ENCODE measurements at places on chromosomes 1 and 21.

- no peak for DNase-seq
Observed at GRCh38 chr1:64043288-64043687, 160.1 kb upstream of the UBE2U start.

DNA sequence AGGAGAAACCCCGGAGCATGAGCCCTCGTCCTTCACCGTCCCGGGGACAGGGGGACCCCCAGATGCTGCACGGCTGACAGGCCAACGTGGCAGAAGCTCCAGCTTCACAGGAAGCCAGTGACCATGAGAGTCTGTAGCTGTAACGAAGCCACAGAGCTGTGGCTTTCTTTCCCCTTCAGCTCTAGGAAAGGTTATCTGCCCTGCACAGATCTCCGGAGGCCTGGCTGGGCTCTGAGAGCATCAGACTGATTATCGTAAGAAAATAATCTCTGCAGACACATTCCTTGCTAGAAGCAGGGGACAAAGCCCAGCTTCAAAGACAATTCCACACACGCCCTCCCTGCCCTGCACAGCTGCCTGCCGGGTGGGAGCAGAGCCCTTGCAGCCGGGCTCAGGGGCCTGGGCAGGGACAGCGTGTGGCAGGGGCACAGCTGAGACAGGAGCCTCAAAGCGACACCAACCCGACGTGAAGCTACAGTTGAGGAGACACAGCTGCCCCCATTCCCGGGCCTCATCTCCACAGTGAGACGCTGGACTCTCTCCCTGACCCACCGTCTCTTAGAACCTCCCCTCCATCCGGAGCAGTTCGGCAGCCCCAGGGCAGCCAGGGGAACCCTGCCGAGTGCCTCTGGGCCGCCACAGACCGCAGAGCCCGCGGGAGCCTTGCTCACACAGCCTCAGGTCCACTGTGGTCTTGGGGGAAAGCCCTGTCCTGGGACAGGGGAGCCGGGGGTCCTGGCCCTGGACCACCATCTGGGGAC is 30.6 kb downstream of the POFUT2 start:
- DNase-seq: no peak

DNA sequence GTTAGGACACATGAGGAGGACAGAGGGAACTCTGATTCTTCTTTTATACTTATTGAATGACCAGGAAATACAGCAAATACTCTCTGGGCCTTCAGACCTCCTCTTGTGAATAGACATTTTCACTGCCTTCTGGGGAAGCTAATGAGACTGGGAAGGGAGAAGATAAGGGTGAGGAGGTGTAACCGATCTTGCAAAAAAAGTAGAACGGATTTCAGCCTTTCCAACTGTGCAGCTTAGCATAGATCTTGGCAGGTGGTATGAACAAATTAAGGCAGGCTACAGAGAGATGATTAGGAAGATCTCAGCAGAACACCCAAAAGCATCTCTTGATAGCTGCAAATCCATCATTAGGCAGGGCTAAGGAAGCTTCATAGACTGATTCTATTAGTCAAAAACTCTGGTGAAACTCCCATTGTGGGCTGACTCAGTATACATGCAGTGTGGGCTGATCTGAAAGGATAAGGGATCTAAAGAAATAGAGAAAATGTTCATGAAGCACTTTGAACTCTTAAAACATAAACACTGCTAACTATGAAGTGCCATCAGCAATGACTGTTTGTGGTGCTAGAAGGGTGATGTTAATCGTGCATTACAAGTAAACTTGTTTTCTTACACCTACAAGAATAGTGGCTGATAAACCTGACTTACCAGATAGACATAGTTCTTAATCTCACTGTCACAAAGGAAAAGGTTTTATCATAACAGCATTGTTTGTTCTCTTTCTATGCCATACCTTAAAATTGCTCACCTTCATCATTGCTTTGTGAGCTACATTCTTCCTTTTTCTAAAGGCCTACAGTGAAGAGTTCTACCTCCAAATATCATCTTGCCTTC is 85.5 kb upstream of the PALMD start:
- DNase-seq: no peak

DNA sequence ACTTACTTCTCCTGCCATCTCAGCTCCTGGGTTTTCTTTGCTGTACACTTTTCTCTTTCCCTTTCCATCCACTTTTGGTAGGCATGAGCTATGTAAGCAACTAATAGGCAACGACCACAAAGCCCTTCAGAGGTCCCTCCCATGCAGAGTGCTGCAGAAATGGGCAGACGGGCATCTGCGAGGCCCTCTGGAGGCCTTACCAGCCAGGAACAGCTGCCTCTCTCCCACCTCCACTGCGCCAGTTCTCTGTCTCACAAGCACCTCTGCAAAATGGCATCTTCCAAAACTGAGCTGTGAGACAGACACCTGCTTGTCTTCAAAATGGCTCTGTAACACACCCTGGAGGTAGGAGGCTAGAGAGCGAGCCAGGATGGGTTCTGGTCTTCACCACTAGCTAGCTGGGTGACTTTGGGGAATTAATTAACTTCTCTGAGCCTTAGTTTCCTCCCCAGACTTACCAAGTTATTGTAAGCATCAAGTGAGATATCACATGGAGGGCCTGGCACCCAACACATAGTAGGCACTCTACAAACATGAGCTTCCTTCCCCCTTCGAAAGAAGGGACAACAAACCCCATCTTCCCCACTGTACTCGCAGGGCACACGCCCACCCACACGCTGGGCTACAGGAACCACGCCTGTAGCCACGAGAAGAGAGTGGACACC is 62.0 kb downstream of the BCAR3 start:
- no peak for DNase-seq

DNA sequence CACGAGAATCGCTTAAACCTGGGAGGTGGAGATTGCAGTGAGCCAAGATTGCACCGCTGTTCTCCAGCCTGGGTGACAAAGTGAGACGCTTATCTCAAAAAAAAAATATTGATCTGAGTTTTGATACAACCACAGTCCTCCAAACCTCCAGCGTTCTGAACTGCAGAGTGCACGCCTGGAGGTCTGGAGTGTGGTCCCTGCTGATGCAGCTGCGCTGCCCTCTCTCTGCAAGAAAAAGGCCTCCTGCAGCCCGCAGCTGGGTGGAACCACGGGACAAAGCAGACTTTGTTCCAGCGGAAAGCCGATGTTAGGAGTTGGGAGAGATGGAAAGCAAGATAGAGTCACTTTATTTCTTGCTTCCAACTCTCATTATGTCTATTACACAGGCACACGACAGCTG is 144.9 kb upstream of the SOD1 start:
- DNase-seq: no peak

Measured in left renal pelvis (tissue), 4 donors.